ENCODE measurements at places on chromosomes 1 and 21.

- DNase-seq, result no peak
Observed at GRCh38 chr1:88701275-88701674, 17.2 kb downstream of the PKN2 start.

GRCh38 chr1:213744780-213745179 is 243.0 kb upstream of the PROX1 start:
- DNase-seq, result no peak

GRCh38 chr21:31133243-31133830 is 95.1 kb upstream of the KRTAP19-8 start:
- no peak for DNase-seq

DNA sequence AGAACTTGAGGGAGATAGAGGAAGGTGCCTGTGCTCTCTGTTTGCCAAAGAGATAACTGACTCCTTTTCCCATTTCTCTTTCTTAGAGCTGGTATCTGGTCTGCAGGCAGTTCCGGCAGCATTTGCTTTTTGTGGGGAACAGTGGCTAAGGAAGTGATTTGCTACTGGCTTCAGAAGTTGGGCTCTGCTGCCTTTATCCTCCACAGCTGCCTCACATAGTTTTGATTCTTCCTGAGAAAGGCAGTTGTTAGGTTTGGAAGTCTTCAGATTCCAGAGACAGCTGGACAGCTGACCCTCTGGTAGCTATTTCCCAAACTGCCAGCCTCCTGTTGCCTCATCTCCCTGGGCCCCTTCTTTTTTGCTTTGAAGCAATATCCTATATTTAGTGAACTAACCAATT is 62.6 kb upstream of the MACF1 start:
- DNase-seq, result no peak

- DNase-seq, result no peak
Observed at GRCh38 chr1:209733409-209734192, 22.3 kb upstream of the TRAF3IP3 start.

- no peak for DNase-seq
Observed at GRCh38 chr1:204924013-204924759, 53.5 kb downstream of the NFASC start.

GRCh38 chr1:151718011-151718431 is 1.4 kb upstream of the CELF3 start:
- no peak for DNase-seq

GRCh38 chr1:116182019-116182714 is 71.0 kb downstream of the MAB21L3 start:
- no peak for DNase-seq

DNA sequence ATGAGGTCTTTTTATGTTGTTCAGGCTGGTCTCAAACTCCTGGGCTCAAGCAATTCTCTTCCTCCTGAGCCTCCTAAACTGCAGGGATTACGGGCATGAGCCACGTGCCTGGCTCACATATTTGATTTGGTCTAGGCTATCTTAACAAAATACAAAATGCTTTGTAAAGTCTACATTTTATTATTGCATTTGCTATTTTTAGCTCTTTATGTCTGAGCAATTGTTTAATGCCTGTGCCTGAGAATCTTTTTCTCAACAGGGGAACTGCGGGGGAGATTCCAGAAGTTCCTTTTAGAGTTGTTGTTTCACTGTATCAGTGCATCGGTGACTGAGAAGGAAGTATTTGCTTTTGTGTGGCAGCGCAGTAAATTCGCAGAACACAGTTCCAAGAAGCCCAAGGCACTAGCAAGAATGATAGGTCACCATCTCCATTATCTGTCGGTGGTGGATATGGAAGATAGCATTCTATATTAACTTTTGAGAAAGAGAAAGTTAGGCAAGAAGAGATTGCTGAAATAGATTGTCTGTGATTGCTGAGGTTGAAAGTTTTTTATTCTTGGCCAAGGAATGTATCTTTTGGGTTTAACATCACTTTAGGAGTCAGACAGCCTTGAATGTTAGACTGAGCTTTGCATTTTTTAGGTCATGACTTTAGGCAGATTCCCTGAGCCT is 167.3 kb downstream of the PDE4B start:
- DNase-seq, result no peak

DNA sequence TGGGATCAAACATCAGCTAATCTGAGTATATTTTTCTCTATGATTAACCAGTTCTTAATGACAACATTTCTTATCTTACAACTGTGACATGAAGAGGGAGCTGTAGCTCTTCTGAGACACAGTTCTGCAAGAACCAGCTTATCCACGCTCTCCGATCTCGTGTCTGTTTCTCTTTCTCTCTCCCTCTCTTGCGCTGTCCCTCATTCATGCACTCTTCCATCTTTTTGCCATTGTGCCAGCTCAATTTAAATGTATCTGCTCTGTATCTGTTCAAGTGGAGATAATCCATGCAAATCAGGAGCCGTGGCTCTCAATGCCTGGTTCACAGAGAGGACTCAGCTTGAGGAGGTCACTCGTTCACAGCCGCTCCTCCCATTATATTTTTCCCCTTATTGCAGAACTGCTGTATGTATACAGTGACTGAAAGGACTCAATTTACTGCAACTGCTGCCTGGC is 494.7 kb upstream of the ADGRL2 start:
- no peak for DNase-seq

- DNase-seq, result no peak
Observed at GRCh38 chr1:93938461-93939145, 29.4 kb upstream of the GCLM start.

DNA sequence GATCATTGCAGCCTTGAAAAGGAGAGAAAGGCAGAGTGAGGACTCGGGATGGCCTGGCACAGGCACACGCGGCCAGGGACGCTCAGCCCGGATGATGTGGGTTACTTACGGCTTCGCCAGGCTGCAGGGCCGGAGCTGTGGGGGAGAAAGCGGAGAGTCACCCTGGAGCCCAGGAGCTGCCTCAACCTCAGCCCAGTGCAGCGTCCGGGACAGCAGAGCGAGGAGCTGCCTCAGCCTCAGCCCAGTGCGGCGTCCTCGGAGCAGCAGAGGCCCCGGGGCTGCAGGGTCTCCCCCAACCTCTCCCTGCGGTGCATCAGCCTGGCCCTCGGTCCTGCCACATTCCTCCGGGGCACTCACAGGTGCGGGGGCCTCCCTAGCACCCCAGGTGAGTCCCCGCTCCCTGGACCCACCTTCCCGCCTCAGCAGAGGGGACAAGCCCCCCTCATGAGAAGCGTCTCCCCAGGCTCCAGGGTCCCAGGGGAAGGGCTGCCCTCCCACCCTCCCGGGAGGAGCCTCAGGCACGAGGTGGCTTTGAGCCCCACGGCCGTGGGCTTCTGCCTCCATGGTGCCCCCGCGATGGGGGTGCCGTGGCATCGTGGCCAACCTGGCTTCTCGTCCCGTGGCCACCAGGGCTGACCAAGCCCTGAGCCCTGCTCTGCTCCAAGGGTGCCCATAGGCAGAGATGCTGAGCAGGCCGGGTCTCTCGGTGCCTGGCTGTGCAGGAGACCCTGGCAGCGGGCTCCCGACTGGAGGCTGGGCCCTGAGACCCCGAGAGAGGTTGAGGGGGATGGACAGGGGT is 10.5 kb upstream of the RNF223 start:
- DNase-seq, result no peak

- no peak for DNase-seq
Observed at GRCh38 chr1:210770396-210770984, 363.5 kb downstream of the KCNH1 start.

DNA sequence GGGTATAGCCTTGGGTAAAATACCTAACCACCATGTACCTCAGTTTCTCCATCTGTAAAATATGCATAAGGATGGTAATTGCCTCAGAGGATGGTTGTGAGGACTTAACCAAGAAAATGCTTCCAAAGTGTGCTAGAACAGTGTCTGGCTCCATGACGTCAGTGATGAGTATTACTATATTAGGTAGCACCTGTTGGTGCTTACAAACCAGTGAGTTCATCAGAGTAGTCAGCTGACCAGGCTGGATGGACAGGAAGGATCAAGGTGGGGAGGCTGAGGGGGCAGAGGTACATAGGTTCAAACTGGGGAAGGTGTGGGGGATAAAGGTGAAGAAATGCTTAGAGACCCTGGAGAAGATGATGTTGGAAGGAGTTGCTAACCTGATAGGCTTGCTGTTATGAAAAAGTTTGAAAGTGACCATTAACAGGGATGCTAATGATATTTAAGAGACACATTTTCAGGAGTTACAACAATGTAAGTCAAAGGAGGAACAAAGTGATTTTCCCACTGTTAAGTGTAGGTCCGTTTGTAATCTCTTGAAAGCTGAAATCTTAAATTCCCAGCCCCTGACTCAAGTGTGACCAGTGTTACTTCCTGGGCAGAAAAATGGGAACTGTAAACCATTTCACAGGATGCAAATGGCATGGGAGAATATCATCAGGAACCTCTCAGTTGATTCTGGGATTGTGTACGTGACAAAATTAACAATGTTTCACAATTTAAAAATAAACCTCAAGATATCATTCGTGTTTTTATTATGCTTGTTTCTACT is 4.4 kb downstream of the NTPCR start:
- no peak for DNase-seq

DNA sequence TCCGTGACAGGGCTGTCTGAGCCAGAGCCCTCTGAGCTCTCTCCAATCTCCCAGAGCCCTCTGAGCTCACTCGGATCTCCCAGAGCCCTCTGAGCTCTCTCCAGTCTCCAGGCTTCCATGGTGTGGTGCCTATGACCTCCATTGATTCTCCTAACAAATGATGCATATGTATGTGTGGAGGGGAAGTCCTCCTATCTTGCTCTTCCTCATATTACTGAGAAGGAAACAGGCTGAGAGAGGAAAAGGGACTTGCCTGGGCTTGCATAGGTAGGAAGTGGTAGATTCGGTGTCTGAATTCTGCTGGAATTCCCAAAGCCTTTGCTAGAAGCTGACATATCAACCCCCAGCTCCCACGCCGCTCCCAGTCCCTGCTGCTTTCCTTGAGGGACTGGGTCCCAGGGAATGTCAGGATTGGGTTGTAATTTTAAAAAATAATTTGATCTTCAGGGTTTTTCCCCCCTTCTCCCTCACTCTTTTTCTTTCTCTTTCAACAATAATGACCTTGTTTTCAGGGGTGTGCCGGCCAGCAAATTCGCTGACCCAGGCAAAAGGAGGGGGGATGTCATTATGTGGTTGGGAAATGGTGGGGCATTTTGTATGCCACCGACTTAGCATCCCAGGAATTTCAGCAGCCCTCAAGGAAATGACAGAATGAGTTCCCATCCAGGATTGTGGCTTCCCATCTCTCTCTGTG is 42.3 kb upstream of the RUNX3 start:
- DNase-seq, result no peak

- no peak for DNase-seq
Observed at GRCh38 chr21:46386734-46387088, 62.8 kb downstream of the PCNT start.

DNA sequence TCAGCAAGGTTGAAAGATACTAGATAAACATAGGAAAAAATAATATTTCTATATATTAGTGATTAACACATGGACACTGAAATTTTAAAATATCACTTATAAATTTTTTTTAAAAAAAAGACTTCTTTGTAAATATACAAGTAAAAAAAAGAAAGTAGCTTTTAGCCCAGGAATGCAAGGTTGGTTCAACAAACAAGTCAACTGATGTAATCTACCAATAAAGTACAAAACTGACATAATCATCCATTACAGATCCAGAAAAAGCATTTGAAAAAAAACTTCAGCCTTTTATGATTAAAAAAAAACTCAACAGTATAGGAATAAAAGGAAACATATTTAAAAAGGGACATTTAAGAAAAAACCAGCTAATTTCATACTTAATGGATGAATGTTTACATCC is 48.4 kb downstream of the TRMT1L start:
- DNase-seq, result no peak

- no peak for DNase-seq
Observed at GRCh38 chr21:45050345-45050796, 24.0 kb upstream of the ADARB1 start.

GRCh38 chr1:13935336-13935735 is 235.3 kb downstream of the PRDM2 start:
- no peak for DNase-seq

- DNase-seq, result no peak
Observed at GRCh38 chr1:161834967-161835550, 68.9 kb downstream of the ATF6 start.

- DNase-seq, result no peak
Observed at GRCh38 chr1:221030990-221031389, 151.7 kb downstream of the HLX start.

- no peak for DNase-seq
Observed at GRCh38 chr1:221138516-221138915, 259.3 kb downstream of the HLX start.

- no peak for DNase-seq
Observed at GRCh38 chr1:116940814-116941599, 31.3 kb downstream of the PTGFRN start.

GRCh38 chr1:109185357-109185756 is 28.4 kb upstream of the SARS1 start:
- no peak for DNase-seq

GRCh38 chr1:70146488-70146887 is 58.9 kb downstream of the LRRC40 start:
- DNase-seq, result no peak

GRCh38 chr1:229217716-229218115 is 53.2 kb upstream of the RAB4A start:
- DNase-seq, result no peak

DNA sequence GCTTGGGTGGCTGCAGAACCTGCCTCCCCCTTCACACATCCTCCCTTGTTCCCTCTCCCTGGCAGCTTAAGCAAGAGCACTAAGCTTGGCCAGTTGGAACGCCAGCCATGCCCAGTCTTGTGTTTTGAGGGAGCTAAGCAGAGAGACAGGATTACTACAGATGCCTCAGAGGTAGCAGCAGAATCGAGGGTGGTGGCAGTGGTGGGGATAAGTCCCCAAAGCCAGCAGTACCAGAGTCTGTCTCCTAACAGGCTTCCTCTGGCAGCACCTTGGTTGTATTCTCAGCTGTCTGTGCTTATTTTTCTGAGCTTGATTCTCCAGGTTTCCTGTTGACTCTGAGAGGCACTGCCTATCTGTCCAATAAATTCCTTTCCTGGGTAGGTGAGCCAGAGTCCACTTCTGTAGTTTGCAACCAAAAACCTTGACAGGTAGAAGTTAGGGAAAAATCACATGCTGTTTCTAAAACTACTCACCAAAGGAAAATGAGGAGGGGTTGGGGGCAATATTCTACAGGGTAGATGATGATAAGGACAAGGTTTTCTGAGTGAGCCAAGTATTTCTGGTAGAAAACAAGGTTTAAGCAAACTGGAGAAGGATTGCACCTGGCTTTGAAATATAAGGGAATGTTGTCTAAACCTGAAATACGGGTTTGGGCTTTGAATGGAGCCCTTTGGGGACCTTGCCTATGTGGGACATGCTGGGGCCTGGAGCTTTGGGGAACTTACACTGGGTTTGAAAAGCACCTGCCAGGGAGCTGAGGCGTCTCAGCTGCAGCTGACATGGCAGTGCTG is 100.8 kb downstream of the PBX1 start:
- DNase-seq, result no peak

All from nucleus accumbens (tissue), 56 donors.